Brain (organoid and tissue), 16 donors: ENCODE measurements at places on chromosomes 5 and 9.

DNA sequence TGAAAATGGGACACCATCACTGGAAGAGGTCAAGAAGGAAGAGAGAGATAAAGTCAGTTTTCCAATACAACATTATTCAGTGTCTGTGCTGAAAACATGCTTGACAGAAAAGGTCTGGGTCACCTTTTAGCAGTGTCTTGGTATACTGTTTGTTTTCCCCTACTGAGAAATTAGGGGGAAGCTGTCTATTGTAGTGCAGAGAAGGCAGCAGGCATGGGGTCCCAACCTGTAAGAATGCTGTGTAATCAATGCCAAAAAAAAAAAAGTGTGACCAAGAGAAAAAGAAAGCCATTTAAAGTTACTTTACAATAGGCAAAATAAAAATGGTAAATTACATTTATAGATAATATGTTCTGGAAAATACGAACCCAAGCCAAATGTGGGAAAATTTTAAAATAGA lies 139.3 kb downstream of the RAB3C start:
- DNase-seq = no peak

DNA sequence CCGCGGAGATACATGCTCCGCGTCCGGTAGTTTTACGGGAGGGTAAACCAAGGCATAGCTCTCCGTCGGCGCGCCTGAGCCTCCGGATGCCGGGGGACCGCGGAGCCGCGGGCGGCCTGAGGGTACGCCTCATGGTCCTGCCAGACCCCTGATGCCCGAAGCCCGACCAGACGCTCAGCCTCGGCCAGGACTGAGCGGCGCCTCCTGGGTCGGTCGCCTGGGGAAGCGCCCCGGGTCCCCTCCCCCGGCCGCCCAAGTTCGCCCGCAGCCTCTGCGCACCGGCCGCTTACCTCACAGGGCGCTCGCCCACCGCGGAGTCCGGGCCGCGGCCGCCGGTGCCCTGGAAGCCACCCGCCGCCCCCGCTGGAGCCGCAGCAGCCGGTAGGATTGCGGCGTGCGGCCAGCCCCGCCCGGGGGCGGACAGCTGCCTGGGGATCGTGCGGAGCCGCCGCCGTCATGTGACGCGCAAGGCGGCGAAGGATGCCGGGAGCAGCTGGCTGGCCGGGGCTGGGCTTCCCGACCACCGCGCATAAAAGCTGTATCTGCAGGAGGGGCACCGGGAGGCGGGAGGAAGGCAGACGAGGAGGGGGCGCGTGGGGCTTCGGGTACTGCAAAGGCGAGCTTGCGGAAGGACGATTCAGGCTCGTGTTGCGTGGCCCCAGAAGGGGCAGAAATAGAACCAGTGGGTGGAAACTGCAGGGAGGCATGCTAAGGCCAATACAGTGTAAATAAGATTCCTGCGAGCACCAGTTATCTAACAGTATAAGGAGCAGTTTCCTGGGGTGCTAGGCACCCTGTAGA lies at the start of gene FBXO10:
FBXO10 (minus strand) TSS at position 460 of the 801 bp plus-strand sequence. CDS start 34,612 bp downstream, outside the sequence.
- DNase-seq = peak; percentile 94

GRCh38 chr5:53180538-53180937 lies 71.0 kb upstream of the MOCS2 start:
- DNase-seq = no peak

DNA sequence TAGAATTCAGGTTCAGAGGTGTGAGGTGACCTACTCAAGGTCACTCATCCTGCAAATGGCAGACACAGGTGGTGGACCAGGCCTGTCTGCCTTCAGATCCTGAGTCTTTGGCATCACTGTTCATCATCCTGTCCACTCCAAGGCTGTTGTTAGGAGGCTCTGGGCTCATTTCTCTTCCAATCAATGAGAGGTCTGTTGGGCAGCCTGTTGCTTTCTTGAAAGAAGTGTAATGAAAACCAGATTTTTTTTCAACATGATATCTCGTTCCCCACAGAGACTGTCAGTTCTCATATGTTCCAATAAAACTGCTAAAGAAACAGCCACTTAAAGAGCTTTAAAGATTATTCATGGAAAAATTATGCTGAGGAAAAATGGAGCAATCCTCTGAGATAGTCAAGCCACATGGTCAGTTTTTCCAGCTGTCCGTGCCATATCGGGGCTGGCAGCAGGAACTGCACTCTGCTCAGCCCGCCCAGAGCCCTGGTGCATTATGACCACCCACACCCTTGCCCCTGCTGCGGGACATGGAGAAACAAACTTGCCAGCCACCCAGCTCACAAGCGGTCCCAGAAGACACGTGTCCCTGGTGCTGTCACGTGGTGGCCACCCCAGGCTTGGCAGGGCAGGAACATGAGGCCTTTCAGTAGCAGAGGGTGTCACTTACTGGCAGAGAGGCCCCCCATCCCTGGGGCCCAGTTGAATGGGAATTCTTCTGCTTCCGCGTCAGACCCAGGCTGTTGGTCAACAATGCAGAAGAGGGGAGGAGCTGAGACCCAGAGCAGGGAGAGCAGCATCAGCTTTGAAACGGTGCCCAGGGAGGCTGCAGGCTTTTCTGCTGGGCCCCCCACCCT lies 63.7 kb upstream of the ANGPTL2 start:
- peak; percentile 67 for DNase-seq

- DNase-seq = peak; percentile 55
These were observed 731 bp downstream of the PRR16 start for GRCh38 chr5:120464627-120465435.

- DNase-seq = peak; percentile 66
These were observed 9.1 kb downstream of the TYRP1 start for GRCh38 chr9:12702160-12702758.

- DNase-seq = no peak
These were observed 39.2 kb downstream of the PRUNE2 start for GRCh38 chr9:76866689-76867088.

DNA sequence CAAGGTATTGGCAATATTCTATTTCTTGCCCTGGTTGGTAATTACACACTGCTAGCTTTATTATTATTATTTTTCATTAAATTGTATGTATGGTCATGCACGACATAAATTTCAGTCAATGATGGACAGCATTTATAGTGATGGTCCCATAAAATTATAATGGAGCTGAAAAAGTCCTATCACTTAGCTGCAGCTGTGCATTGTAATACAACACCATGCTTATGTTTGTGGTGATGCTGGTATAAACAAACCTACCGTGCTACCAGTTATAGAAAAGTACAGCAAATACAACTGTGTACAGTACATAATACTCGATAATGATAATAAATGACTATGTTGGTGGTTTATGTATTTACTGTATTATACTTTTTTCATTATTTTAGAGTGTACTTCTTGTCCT lies 65.5 kb downstream of the NR3C1 start:
- DNase-seq = no peak

DNA sequence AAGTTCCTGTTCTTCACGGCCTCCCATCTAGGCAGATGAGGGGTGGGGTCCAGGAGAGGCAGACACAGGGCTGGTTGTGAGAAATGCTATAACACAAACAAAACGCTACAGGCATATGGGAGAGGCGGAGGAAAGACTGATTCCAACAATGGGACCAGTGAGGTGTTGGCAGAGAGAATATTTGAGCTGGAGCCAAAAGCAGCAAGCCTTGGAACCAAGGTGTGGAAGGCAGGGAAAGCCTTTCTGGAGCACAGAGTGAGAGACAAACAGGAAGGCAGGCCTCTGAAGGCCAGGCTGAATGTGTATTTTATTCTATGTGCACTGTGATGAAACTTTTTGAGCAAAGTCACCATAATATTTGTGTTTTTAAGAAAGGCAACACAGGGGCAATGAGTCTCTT lies 2.9 kb downstream of the ATPSCKMT start:
- no peak for DNase-seq

- no peak for DNase-seq
These were observed 303.0 kb upstream of the PDE4D start for GRCh38 chr5:60196385-60197113.

GRCh38 chr5:92374859-92375258 lies 991.7 kb upstream of the ARRDC3 start:
- no peak for DNase-seq

GRCh38 chr5:140189977-140190871 lies 15.2 kb downstream of the CYSTM1 start:
- DNase-seq = no peak

DNA sequence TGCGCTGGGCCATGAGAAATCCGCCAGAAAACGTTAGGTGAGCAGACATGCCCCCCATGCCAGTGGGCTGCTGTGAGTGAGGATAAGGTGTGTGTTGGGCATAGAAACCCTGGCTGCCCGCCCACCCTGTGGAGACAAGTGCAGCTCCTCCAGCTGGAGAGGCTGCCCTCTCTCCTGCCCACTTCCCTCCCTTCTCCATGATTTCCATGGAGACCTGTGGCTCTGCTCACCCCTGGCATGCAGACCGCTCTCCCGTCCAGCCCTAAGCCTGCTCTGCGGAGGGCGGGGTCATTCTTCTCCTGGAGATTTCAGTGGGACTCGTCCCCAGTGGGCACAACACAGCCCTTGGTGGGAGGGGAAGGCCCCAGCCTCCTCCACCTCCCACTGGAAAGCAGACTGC lies 133.0 kb upstream of the FAM120A start:
- DNase-seq = no peak

DNA sequence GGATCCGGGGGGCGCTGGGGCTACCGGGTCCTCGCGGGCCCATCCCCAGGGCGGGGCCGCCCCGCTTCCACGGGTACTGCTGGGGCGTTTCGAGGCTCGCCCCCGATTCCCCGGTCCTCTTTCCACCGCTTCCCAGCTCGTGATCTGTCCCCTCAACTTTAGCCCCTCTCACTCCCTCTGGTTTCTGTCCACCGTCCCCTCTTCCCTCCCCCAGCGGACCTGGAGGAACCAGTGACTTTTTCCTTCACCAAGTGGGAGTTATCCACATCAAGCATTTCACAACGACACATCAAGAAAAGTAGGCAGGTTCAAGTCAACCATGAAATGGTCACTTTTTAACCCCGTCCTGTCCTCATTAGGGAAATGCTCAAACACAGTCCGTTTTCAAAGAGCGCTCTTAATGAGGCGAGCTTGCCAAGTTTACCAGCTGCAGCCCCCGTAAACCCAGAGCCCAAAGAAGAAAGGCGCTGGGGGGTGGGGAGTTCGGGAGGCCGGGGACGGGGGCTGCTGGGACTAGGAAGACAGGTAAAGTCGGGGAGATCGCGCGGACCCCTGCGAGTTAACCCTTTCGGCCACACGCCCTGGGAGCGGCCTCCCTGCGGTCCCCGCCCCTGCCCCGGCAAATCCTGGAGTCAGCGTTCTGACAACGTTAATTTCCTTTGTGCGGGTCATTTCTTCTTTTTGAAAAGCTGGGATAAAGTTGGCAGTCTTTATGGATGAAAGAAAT lies 2.1 kb upstream of the NFIB start:
- peak; percentile 83 for DNase-seq

DNA sequence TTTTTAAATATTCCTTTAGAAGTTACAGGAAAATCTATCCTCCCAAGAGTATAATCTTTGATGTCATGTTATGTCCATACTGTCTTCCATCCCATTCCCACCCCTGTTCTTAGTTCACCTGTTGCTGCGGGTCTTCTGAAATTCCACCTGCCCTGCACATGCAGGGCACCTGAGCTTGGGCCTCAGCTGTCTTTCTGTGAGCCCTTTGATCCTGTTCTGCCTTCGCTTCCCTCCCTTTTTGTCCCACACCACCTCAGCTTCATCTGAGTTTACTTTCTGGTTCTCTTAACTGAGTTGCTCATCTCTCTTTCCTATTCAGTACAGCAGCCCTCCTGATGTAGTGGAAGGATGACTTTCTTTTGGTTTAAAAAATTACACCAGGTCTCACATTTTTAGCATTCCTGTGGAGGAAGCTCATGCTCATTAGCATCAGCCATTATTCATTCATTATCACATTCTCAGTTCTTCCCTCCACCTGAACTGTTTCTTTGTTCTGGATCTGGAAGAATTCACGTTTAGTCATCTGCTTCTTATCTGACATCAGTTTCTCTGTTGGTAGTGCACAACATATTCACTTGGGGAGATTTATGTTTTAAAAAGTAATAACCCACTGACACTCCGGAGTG lies 211.0 kb downstream of the ADCY2 start:
- no peak for DNase-seq

GRCh38 chr5:55933377-55934114 lies 61.2 kb downstream of the IL6ST start:
- DNase-seq = no peak

- no peak for DNase-seq
These were observed 193.7 kb downstream of the TLE4 start for GRCh38 chr9:79765466-79765865.

DNA sequence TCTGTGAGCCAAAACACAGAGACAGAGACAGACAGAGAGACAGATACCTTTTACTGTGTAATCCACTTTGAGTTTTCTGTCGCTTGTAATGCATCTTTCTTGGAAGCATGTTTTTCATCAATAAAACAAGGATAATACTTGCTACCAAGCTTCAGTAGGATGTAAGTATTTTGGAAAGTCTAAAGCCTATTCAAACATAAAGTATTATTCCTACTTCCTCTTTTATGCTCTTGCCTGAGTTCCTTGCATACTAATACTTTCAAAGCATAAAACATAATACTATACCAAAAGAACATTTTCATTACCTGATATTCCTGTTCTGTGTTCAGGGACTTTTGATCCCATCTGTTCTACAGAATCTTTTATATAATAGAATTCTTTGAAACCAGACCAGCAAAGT lies 64.5 kb upstream of the SLC30A5 start:
- no peak for DNase-seq

DNA sequence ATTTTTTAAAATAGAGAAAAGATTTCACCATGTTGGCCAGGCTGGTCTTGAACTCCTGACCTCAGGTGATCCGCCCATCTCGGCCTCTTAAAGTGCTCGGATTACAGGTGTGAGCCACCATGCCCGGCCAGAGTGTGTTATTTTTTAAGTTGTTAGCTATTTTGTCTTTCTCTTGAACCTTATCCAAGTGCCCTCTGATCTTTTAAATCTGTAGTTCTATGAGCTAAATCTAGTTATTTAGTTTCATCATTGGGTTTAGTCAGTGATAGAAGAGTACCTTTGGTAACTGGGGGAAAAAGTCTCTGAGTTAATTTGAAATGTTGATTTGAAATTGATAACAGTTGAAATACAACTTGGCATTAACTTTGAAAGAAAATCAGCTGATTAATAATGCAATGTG lies 88.3 kb downstream of the NNT start:
- DNase-seq = no peak

- no peak for DNase-seq
These were observed 41.5 kb upstream of the ANKH start for GRCh38 chr5:14913096-14913495.

GRCh38 chr5:67695369-67695768 lies 498.8 kb upstream of the CD180 start:
- no peak for DNase-seq

GRCh38 chr5:132776131-132776937 lies 705 bp downstream of the SEPTIN8 start:
- DNase-seq = peak; percentile 74

- no peak for DNase-seq
These were observed 149.0 kb downstream of the RANBP17 start for GRCh38 chr5:171010816-171011215.
